ENCODE measurements at places on chromosomes 4 and X.

DNA sequence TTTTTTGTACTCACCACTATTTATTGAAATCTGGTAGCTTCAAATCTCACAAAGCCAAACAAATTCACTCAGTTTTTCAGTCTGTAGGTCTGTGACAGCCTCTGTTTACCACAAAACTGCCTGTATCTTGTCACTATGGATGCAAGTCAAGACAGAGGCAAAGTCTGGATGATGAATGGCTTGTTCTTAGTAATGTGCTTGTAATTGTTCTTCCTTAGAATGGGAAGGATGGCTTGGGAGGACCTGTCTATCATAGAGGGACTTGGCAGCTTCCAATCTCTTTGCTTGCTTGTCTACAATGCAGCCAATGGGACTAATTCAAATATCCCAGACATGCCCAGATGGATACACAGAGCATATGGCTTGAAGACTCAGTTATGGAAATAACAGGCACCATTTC, 141.2 kb upstream of the SCML1 start:
- no peak for DNase-seq

GRCh38 chr4:62930884-62931283, 1478.4 kb downstream of the TECRL start:
- DNase-seq: no peak

- DNase-seq: no peak
Measured at GRCh38 chr4:117700111-117700892, 334.0 kb upstream of the NDST3 start.

DNA sequence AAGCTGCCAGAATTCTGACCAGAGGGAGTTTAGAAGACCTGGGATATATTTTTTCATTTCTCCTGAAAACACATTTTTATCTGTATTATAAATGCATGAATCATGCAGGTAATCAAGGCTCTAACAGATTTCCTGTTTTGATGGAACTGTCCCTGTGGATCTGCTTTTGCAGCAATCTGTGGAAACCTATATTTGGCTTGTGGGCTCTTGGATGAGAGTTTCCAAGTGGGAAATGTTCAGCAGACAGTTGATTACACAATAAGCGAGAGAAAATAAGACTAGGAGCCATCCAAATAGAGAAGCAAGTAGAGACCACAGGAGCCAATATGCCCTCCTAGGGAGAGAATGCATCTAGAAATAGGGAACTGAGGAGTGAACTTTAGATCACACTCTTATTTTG, 105.0 kb downstream of the NDST3 start:
- no peak for DNase-seq

DNA sequence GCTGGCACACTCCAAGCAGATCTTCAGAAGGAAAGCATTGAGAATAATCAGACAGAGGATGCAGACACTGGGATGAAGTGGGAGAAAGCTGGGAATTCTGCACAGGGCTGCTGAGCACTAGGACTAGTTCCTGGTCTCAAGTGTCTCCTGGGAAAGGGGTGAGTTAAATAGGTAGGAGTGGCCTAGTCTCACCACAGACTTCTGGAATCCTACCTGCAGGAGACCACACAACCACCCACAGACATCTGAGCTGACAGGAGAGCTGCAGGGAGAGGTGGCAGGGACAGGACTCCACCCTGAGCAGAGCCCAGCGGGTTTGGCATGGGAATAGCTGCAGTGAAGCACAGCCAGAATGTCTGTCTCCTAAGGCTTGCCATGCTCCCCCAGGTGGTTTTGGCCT, 95.1 kb upstream of the GALNTL6 start:
- DNase-seq: no peak

DNA sequence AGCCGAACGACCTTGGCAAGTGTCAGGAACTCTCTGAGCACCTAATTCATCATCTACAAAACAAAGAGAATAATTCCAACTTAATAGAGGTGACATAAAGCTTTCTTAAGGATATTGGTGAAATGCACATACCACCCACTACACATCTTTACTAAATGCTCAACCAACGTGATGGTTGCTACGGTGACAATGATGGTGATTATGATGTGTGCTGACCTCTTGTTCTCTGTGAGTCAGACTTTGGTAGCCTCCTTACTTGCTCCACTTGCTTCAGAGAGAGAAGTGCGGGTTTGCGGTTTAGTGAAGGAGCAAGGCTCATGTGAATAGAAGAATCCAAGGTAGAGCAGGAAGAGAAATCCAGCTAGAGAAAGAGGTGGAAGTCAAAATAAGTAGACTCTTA, 52.8 kb upstream of the CLNK start:
- DNase-seq: no peak

- DNase-seq: no peak
Measured at GRCh38 chr4:1890979-1891570, 19.9 kb downstream of the NSD2 start.

- DNase-seq: no peak
Measured at GRCh38 chrX:109350551-109350950, 131.3 kb downstream of the GUCY2F start.

GRCh38 chr4:56973336-56973735, 4.1 kb downstream of the NOA1 start:
- DNase-seq: no peak

- no peak for DNase-seq
Measured at GRCh38 chr4:146343199-146343598, 128.9 kb downstream of the REELD1 start.

- DNase-seq: no peak
Measured at GRCh38 chr4:129335818-129336217, 239.9 kb downstream of the C4orf33 start.

DNA sequence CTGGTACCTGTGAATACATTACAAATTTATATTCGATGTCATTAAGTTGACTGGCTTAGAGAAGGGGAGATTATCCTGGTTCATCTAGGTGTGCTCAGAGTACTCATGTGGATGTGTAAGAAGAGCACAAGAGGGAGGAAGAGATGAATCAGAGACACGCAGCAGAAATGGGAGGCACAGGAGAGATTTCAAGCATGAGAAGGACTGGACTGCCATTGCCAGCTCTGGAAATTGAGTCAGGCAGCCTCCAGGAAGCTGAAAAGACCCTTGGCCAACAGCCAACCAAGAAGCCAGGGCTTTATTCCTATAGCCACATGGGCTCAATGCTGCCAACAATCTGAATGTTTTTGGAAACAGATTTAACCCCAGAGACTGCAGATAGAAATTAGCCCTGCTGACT, 1390.0 kb downstream of the STIM2 start:
- DNase-seq: no peak

- no peak for DNase-seq
Measured at GRCh38 chrX:109533005-109533404, 3.6 kb upstream of the NXT2 start.

- no peak for DNase-seq
Measured at GRCh38 chr4:164442180-164442579, 311.8 kb upstream of the SMIM31 start.

DNA sequence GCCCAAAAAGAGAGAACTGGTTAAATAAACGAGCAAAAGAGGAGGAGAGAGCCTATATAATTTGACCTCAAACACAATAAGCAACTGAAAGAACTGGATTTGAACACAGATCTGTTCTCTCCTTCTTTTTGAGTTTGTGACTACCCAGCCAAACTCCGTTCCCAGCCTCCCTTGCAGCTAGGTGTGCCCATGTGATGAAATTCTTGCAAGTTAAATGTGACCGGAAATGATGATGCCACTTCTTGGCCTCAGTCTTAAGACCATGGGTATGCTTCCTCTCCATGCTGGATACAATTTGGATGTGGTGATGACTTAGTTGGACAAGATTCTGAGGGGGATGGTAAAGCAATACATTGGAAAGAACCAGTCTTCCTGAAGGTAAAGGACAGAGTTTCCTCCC, 204.1 kb downstream of the PTTG2 start:
- DNase-seq: no peak

DNA sequence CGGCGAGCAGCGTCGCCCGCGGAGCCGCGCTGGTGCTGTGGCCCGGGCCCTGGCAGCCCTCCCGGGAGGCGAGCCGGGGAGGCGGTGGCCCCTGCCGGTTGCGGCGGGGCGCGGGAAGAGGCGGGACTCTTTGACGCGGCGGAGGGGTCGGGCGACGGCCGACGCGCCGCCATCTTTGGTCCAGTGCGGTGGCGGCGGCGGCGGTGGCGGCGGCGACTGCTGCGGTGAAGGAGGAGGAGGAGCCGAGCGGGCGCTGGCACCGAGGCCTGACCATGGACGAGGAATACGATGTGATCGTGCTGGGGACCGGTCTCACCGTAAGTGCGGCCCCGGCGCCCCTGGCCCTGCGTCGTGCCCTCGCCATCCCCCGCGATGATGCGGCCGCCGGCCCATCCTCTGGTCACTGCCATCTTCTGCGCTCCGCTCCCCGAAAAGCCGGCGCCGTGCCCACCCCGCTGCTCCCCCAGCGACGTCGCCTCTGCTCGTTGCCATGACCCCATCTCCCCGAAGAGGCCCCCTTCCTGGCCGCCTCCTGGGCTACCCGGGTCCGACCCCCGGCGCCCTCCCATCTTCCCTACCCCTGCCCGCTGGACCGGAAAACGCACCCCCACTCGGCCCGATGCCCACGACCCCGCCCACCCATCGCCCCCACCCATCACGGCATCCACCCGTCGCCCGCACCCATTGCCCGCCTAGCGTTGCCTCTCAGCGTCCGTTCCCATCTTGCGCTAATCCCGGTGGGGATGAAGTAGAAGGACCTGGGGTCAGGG, at the start of gene GDI1:
TSS of gene GDI1 (plus strand) at position 172 of the 770 bp plus-strand sequence. CDS start at position 273, 101 bp downstream.
- no peak for DNase-seq
